NCI-H460 (cell line): ENCODE measurements at places on chromosomes 11 and 22. TPM values are rescaled to one million over a fixed set of nuclear protein-coding genes. Genes with fewer than 3 reads are reported as not detected.

DNA sequence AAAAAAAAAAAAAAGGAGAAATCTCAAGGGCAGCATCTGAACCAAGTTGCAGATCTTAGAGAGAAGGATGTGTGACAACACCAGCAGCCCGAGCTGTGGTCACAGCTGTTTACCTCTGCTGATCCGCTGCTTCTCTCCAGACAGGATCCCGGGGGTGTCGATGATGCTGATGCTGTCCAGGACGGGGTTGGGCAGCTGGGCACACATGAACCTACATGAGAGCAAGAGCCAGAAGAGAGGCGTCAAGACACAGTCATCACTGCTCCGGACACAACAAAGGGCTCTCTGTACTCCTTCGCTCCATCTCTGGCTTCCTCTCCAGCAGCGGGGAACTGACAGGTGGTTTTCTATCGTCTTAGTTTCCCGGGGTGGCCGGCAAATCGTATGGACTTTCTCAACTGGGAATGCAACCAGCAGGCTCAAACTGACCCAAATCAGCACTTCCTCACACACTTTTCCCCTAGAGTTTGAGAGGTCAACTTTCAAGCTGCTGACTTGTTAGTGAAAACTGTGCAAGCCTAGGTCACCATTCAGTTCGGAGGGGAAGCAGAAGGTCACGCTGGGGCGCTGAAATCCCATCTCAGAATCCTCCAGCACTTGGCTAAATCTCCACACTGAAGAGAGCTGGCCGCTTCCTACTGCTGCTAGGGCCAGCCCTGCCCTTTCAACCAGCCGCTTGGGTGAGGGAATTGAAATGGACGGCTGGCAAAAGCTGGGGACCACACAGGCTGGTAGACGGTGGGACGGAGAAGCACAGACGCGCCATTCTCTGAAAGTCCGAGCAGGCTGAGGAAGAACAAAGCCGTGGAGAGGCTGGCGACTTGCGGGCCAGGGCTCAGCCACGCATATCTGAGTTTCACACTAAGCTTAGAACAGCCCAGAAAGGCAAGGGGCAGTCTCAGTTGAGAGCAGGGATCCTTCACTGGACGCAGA is 3.8 kb downstream of the EHD1 start:
- DNase-seq = no peak

- no peak for DNase-seq
These were observed 104.7 kb upstream of the CLMP start for GRCh38 chr11:123299721-123300120.

DNA sequence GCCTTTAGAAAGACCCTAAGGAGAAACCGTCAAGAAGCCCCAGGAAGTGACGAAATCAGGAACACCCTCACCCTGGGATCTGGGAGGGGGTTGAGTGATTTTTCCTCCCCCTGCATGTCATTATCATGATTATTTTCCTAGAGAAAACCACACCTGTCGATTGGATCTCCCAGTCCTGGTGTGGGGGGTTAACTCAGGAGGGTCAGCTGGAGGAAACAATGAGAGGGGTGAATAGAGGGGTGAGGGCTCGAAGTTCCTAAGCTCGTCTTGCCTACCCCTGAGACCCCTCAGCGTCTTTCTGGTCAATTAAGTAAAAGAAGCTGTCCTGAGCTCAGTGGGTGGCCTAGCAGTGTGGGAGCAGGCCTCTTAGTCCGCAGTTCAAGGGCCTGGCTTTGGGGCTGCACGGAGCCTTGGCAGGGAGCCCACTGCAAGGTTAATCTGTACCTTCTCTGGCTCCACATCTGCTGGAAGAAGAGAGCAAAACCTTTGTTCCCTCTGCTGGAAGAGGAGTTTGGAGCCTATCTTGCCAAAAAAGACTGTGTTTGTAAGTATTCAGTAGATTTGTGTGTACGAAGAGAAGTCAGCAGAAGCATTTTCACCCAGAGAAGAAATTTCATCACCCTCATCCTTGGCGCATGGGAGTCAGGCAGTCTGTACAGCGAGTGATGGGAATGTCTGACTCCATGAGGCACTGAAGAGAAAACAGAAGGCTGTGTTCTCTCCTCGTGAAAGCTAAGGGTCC is 34.2 kb upstream of the FTH1 start:
- DNase-seq = no peak

DNA sequence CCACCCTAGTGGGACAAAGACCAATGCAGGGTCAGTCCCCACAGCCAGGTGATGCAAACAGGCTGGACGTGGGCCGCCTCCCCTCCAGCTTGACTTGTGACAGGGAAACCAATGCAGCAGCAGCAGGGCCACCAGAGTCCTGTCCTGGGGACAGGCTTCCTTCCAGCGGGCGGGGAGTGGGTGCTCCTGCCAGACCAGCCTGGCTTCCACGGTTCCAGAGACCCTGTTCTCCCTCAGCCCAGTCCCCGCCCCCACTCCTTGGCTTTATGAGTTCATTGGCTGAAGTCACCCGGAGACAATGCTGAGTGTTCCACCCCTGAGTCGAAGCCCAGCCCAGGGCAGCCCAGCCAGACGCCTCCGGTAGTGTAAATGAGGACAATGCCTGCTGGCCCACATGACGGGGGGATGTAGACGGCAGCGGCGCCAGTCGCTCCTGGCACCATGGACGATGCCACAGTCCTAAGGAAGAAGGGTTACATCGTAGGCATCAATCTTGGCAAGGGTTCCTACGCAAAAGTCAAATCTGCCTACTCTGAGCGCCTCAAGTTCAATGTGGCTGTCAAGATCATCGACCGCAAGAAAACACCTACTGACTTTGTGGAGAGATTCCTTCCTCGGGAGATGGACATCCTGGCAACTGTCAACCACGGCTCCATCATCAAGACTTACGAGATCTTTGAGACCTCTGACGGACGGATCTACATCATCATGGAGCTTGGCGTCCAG is at the start of gene TSSK2:
TSS of gene TSSK2 (plus strand) at position 350 of the 726 bp plus-strand sequence. CDS start at position 442, 92 bp downstream.
- DNase-seq = no peak

DNA sequence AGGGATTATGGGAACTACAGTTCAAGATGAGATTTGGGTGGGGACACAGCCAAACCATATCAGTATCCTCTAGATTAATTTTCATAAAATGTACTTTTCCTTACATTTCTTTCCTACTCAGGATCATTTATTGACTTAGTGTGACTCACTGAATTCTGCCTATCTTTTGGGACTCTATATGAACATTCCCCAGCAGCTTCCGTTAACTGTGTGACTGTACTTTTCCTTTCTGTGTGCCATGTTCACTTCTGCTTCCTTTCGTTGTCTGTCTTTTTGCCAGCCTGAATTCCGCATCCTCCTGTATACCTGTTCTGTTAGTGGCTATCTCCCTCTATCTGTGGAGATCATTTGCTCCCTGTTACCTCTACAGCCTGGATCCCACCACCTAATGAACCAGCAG is 48.8 kb downstream of the SPECC1L start:
- DNase-seq = no peak

DNA sequence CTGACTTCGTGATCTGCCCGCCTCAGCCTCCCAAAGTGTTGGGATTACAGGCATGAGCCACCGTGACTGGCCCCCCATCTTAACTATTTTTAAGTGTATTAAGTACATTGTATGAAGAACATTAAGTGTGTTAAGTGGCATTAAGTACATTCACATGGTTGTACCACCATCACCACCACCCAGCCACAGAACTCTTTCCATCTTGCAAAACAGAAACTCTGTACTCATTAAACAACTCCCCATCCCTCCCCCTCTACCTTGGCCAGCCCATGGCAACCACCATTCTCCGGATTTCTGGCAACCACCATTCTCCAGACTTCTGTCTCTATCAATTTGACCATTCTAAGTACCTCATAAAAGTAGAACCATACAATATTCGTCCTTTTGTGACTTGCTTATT is 17.8 kb upstream of the PEX26 start:
- no peak for DNase-seq

DNA sequence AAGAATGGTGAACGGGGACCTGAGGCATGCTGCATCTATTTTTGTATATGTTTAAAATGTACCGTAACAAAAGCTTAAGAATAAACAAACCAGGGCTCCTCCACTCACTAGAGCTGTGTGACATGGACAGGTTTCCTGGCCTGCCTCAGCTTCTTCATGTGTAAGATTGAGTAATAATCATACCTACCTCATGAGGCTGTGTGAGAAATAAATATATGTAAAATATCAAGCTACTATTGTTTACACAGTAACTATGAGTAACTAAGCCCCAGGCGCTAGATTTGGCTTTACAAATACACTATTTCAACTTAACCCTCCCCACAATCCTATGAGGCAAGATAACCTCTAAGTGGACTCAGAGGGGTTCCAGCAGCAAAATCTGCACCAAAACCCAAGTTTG is 66.4 kb downstream of the SMCO4 start:
- DNase-seq = peak; percentile 11

DNA sequence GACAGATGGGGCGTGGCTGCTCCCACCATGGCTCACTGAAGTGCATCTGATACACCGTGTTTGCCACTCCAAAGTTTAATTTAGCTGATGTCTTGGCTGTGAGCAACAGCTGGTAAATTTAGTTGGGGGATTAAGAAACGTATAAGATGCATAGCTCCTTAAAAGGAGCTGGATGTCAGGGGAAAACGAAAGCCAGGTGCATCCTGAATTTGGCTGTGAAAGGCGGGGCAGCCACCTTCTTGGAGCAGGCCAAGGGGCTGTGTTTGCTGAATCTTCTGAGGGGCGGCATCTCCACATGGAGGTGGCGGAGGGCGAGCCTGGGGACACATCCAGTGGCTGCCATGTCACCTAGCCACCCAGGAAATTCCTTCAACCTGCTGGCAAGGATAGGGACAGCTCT is 20.7 kb upstream of the NCF4 start:
- DNase-seq = no peak

DNA sequence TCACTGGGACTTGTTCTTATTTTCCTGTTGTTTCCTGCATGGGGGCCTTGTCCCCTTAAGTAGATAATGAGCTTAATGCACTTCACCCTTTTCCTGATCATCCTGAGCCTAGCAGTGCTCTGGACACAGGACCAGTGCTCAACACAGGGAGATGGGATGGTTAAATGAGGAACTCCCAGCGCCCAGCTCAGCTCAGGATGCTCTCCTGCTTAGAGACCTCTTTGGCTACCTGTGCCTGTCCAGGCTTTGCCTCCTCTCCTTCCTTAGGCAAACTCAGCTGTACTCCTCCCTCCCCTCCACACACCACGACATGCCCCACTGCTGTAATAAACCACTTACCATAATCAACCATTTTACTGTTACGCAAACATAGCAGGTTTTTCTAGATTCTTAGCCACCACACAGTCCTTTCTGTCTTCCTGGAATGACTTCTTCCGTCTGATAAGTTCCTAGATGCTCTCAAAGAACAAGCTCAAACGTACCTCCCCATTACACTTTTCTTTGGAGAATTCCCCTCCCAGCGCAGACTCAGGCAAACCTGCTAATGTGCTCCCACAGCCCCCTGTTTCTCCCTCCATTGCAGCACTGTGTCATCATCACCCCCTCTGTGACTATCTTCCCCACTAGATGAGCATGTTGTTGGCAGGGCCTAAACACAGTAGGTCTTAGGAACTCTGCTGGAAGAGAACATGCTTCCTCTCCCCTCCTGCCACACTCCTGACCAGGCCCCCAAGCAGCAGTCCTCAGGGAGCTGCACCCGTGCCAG is 113.6 kb downstream of the MICAL2 start:
- no peak for DNase-seq

LARGE1 gene
- 1.6 and 2.9 TPM in 2 replicates for total RNA-seq

CAPN5 gene
- 0.58 and 0.99 TPM in 2 replicates for total RNA-seq
